ENCODE measurements at places on chromosomes 16 and 17. TPM values are rescaled to one million over a fixed set of nuclear protein-coding genes. Genes with fewer than 3 reads are reported as not detected.

DNA sequence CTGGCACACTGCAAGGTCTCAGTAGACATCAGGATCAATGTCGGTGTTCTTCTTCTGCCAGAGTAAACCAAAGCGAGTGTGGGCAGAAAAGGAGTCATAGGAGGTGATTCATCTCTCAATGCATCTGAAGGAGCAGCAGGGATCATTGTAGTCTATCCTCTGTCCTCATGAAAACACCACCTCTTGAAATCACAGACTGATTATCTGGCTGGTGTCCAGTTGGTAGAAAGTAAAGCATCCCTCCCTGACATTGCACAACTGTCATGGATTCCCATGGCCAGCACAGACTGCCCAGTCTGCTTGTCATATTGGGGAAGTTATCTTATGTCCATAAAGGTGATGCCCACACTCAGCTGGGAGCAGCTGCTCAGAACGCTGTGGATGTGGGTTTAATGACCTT lies 74.1 kb downstream of the ABCC12 start:
- H3K36me3 ChIP-seq = no peaks in the 10 kb centered on the region
- no peaks in the 10 kb centered on the region for H3K4me1 ChIP-seq
- H3K27ac ChIP-seq = no peak overlapping the region
- no peak overlapping the region for H3K4me3 ChIP-seq
- no peak for DNase-seq

DNA sequence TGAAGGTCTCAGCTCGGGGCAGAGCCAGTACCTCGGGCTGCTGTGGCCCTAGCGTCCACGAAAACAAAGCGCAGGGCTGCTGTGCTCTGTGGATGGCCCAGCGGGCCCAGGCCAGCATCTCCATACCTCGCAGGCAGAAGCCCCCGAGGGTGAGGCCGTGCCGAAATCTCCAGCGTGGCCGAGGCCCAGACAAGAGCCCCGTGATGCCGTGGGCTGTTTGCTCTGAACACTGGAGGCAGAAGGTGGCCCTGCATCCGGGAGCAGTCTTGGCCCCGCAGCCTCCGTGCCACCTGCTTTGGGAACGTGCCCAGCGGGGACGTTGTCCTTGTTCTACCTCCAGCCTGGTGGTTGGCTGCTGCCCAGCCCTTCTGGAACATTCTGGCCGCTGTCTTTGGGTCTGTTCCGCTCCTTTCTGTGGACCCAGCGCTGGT lies 121.4 kb downstream of the BANP start:
- no peak overlapping the region for H3K27ac ChIP-seq
- H3K36me3 ChIP-seq = no peaks in the 10 kb centered on the region
- no peak overlapping the region for H3K4me3 ChIP-seq
- H3K4me1 ChIP-seq = peaks cover 45% of the 10 kb centered on the region

GRCh38 chr16:15141586-15141985 lies 47.5 kb upstream of the RRN3 start:
- no peaks in the 10 kb centered on the region for H3K4me1 ChIP-seq
- H3K36me3 ChIP-seq = no peaks in the 10 kb centered on the region
- H3K4me3 ChIP-seq = no peak overlapping the region
- H3K27me3 ChIP-seq = no peaks in the 10 kb centered on the region
- H3K27ac ChIP-seq = no peak overlapping the region

- H3K4me3 ChIP-seq = no peak overlapping the region
- no peak for DNase-seq
- H3K27me3 ChIP-seq = no peaks in the 10 kb centered on the region
- H3K36me3 ChIP-seq = no peaks in the 10 kb centered on the region
- H3K27ac ChIP-seq = no peak overlapping the region
Observed at GRCh38 chr17:53336281-53336680, 486.4 kb upstream of the KIF2B start.

GRCh38 chr16:22220714-22221113 lies 14.6 kb downstream of the EEF2K start:
- H3K36me3 ChIP-seq = no peaks in the 10 kb centered on the region
- H3K27ac ChIP-seq = no peak overlapping the region
- H3K4me1 ChIP-seq = peaks cover 34% of the 10 kb centered on the region
- no peaks in the 10 kb centered on the region for H3K27me3 ChIP-seq
- no peak for DNase-seq
- H3K4me3 ChIP-seq = no peak overlapping the region

DNA sequence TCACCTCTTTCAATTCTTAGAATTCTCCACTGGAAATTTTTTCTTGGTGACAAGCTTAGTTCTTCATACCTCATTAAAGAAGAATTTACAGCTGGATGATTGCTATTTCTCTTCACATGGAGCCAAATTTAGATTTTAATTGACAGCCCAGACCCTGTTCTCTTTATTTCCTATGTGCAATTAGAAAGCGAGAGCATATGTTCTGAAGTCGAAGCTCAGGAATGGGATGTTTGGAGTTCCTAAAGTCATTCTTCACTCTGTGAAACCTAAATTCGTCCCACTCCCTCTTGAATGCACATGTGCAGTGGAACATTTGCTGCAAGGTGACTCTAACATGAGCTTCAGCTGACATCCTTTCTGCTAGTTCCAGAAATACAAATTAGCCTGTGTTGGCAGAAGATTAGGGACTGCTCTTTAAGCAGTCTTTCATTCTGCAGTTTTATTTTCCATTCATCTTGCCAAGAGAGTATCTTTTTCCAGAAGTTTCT lies 129.3 kb upstream of the KCNJ16 start:
- no peaks in the 10 kb centered on the region for H3K27me3 ChIP-seq
- DNase-seq = no peak
- H3K27ac ChIP-seq = no peak overlapping the region
- H3K4me1 ChIP-seq = no peaks in the 10 kb centered on the region
- no peaks in the 10 kb centered on the region for H3K36me3 ChIP-seq
- H3K4me3 ChIP-seq = no peak overlapping the region

- no peak overlapping the region for H3K4me3 ChIP-seq
- H3K27me3 ChIP-seq = no peaks in the 10 kb centered on the region
- no peaks in the 10 kb centered on the region for H3K36me3 ChIP-seq
- peak; percentile 59 for DNase-seq
- peaks cover 28% of the 10 kb centered on the region for H3K4me1 ChIP-seq
Observed at GRCh38 chr17:65005858-65006257, 50.7 kb downstream of the GNA13 start.

- H3K4me1 ChIP-seq = no peaks in the 10 kb centered on the region
- no peak overlapping the region for H3K4me3 ChIP-seq
- H3K36me3 ChIP-seq = no peaks in the 10 kb centered on the region
Observed at GRCh38 chr17:81470944-81471817, 41.4 kb downstream of the ACTG1 start.

DNA sequence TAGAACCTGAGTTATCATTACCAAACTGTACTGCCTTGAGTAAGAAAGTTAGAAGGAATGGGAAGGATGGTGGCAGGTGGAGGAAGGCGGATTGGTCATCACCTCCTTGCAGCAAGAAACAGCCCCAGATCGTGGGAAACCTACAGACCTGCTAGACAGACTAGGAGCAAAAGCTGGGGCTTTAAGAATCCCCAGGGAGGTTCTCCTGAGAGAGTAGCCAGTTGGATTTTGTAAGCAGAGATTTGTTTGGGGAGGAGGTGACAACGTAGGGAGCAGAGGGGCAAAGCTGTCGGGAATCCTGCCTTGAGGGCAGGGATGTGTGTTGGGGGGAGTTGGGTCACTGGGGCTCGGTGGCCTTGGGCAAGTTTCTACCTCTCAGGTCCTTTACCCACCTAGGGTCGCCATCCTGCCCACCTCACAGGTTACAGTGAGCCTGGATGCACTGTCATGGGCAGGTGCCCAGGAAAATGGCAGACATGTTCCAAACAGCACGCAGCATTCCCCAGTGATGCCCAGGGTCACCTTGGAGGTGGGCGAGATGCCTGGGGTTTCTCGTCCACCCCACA lies 49.2 kb upstream of the STH start:
- H3K4me1 ChIP-seq = peaks cover 13% of the 10 kb centered on the region

DNA sequence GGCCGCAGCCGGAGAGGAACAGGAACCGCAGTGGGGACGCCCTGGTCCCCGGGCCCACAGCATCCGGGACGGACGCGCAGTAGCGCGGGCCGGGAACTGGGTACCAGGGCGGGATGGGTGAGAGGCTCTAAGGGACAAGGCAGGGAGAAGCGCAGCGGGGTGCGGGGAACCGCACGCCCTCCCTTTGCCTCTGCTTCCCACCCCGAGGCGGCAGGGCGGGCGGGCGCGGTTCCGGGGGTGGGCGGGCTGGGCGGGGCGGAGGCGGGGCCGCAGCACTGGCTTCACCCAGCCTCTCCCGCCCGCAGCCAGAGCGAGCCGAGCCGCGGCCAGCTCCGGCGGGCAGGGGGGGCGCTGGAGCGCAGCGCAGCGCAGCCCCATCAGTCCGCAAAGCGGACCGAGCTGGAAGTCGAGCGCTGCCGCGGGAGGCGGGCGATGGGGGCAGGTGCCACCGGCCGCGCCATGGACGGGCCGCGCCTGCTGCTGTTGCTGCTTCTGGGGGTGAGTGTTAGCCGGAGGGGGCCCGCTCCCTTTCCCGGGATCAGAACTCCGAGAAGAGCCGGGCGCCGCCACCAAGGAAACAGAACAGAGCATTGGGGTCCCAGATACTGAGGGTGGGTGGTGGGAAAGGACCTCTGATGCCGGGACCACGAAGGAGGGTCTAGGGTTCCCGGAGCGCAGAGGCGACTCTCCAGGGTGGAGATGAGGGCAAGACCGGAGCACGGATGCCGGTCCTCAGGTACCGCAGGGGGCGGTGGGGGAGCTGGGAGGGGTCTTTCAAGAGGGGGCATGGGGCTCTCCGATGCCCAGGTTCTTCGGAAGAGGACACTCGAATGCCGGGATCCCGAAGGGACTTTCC lies at the start of gene NGFR:
Gene NGFR (plus strand): TSS at position 308 of the 856 bp plus-strand sequence. CDS start 125 bp downstream, at position 433.
- H3K27me3 ChIP-seq = peaks cover 42% of the 10 kb centered on the region
- H3K36me3 ChIP-seq = no peaks in the 10 kb centered on the region
- peak; percentile 76 for DNase-seq

DNA sequence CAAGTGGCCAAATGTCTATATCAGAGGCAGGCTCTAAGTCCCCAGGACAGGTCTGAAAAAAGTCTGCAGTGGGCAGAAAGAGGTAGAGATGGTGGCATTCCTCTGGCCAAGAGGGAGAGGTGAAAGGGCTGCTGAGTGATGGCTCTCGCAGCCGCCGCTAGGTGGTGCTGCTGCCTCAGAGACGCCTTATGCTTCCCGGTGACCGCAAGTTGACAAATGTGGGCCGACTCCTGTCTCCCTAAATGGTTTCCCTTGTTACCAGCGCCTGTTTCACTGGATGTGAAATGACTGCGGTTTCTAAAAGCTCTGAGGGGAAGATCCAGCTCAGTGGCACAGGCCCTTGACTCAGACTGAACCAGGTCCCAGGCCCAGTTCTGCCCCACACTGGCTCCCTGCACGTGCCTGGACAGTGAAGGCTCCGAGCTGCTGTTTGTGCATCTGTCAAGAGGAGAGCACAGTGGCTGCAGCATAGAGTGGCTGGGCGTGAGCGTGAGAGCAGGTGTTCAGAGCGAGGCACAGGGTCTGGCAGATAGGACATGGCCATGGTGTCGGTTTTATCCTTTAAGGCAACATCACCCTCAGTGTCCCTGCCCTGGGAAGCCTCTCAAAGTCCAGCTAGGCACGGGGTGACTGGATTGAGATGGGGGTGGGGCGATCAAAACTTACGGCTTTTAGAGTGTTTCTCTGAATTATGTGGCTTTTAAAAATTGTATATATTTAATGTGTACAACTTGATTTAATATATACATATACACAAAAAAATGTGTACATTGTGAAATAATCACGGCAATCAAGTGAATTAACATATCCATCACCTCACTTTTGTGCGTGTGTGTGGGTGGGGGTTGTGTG lies 19.9 kb downstream of the CLEC16A start:
- H3K4me3 ChIP-seq = no peak overlapping the region
- peaks cover 23% of the 10 kb centered on the region for H3K4me1 ChIP-seq
- H3K36me3 ChIP-seq = no peaks in the 10 kb centered on the region
- no peaks in the 10 kb centered on the region for H3K27me3 ChIP-seq
- no peak overlapping the region for H3K27ac ChIP-seq

DNA sequence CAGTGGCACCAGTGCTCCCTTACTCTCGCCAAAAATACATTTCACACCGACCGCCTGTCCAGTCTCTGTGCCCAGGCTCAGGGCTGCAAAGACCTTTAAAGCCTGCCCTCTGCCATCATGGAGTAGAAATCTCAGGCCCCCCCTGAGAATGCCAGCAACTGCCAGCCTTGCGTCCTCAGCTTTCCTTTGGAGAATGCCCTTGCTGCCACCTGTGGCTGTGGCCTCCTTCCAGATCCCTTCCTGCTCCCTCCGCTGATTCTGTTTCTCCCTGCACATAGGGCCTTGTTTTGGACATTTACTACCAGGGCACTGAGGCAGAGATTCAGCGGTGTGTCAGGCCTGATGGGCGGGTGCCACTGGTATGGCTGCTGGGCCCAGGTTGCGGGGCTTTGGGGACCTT lies 13.2 kb downstream of the FCSK start:
- peaks cover 10% of the 10 kb centered on the region for H3K36me3 ChIP-seq
- DNase-seq = no peak
- no peaks in the 10 kb centered on the region for H3K4me1 ChIP-seq
- H3K4me3 ChIP-seq = no peak overlapping the region
- H3K27ac ChIP-seq = no peak overlapping the region

DNA sequence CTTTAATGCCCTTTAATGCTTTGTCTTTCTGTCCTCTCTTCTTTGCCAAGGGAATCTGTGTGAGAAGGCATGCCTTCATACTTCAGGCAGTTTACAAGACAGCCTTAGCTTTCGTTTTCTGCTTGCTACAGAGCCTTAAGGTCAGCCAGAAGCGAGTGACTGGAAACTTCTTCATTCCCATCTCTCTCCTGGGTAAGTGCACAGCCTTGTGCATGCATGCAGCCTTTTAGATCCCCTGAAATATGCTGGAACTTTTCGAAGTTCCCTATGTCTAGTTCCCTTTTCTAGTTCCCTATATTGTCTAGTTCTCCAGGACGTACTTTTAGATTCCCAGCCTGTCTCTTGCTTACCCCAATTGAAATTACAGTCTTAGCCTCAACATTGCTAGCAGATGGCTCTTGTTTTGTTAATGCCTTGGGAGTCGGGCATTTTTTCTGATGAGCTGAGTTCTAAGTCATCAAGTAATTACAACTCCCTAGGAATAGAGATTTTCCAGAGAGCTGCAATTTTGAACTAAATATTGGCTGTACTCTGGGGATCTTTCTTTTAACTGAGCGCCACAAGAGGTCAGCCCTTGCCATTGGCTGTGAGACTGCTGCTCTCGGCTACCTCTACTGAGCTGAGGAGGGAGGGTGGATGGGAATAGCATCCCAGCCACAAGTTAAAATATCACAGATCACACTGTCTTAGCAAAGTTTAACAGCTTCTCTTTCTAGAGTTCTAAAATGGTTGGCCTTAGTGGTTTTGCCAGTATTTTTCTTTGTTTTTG lies 22.7 kb upstream of the PPM1D start:
- H3K27me3 ChIP-seq = no peaks in the 10 kb centered on the region
- H3K4me1 ChIP-seq = no peaks in the 10 kb centered on the region
- H3K4me3 ChIP-seq = no peak overlapping the region
- no peaks in the 10 kb centered on the region for H3K36me3 ChIP-seq

GRCh38 chr17:68248199-68248825 lies 469 bp downstream of the AMZ2 start:
- peak overlapping the region; percentile 24 for H3K4me3 ChIP-seq
- no peaks in the 10 kb centered on the region for H3K27me3 ChIP-seq
- no peak for DNase-seq
- peak overlapping the region; percentile 96 for H3K27ac ChIP-seq

- peaks cover 21% of the 10 kb centered on the region for H3K4me1 ChIP-seq
- DNase-seq = peak; percentile 76
- no peak within 1 kb of the TSS for H3K27ac ChIP-seq
- H3K27me3 ChIP-seq = no peaks in the 10 kb centered on the region
Observed at GRCh38 chr17:83079352-83079747, at the start of gene METRNL. METRNL (plus strand) TSS chr17:83079609; CDS start chr17:83079816, 207 bp downstream.

Gene CIITA
- 738 TPM for total RNA-seq

Gene ABAT
- total RNA-seq = 13.8 TPM

Gene COQ9
- total RNA-seq = 41.5 TPM

Gene HSPB9
- total RNA-seq = not detected

Gene IL17C
- 1.5 TPM for total RNA-seq

Gene CA10
- total RNA-seq = not detected

Gene NTN3
- total RNA-seq = not detected

Gene CCL4L2
- total RNA-seq = 1.2 TPM

Gene KRTAP9-8
- total RNA-seq = not detected

Gene MC1R
- total RNA-seq = 12.2 TPM

Gene ENO3
- 34.8 TPM for total RNA-seq

Gene NOG
- not detected for total RNA-seq

Gene CTRL
- 5.8 TPM for total RNA-seq

All from B cell (primary cell).